Activated T-cell treated with anti-CD3 and anti-CD28 coated beads, Interleukin-2, amount 50 U/mL, for 4 hours (primary cell): ENCODE measurements at places on chromosomes 3 and 15. TPM values are rescaled to one million over a fixed set of nuclear protein-coding genes. Genes with fewer than 3 reads are reported as not detected.

SSUH2 gene
- not detected for total RNA-seq

IMPG2 gene
- total RNA-seq, result 0.05 TPM

ARGFX gene
- total RNA-seq, result not detected

PEX11A gene
- total RNA-seq, result 1.8 TPM

C3orf20 gene
- not detected for total RNA-seq

MYRIP gene
- total RNA-seq, result not detected

FGD5 gene
- not detected for total RNA-seq

LRRC31 gene
- not detected for total RNA-seq

ZDHHC19 gene
- not detected for total RNA-seq

CPNE9 gene
- not detected for total RNA-seq

GNL3 gene
- 330 TPM for total RNA-seq

LRRC2 gene
- 0.13 TPM for total RNA-seq

LMAN1L gene
- total RNA-seq, result 0.40 TPM

CSTA gene
- not detected for total RNA-seq

SLC35G2 gene
- 0.71 TPM for total RNA-seq

CNTN3 gene
- not detected for total RNA-seq

RETNLB gene
- total RNA-seq, result not detected

BFSP2 gene
- not detected for total RNA-seq

RNU5B-1 gene
- not detected for total RNA-seq

CAMK2N2 gene
- total RNA-seq, result 0.35 TPM

ANP32A gene
- total RNA-seq, result 260 TPM

FEZF2 gene
- total RNA-seq, result not detected

TGM4 gene
- total RNA-seq, result not detected

FAM3D gene
- not detected for total RNA-seq

RIOX2 gene
- 61.3 TPM for total RNA-seq

TMIE gene
- 0.16 TPM for total RNA-seq

HYAL1 gene
- 0.24 TPM for total RNA-seq

SPTBN5 gene
- 0.69 TPM for total RNA-seq

SOX14 gene
- total RNA-seq, result not detected

CPLX3 gene
- 0.23 TPM for total RNA-seq

DLL4 gene
- 0.38 TPM for total RNA-seq

TUSC7 gene
- not detected for total RNA-seq

CDHR4 gene
- not detected for total RNA-seq

ARHGAP31 gene
- total RNA-seq, result 22.0 TPM

KLHL6 gene
- total RNA-seq, result 27.9 TPM

CCDC54 gene
- not detected for total RNA-seq

SCG3 gene
- total RNA-seq, result not detected

GP5 gene
- total RNA-seq, result 0.23 TPM

TSEN2 gene
- total RNA-seq, result 35.9 TPM

LRTM1 gene
- total RNA-seq, result not detected

PRICKLE2 gene
- total RNA-seq, result not detected

CYP1A2 gene
- total RNA-seq, result 0.08 TPM

GMNC gene
- not detected for total RNA-seq

NR2F2 gene
- total RNA-seq, result 0.13 TPM

XPC gene
- total RNA-seq, result 20.6 TPM

REC114 gene
- total RNA-seq, result not detected

CLDN18 gene
- 0.18 TPM for total RNA-seq

CXCR6 gene
- 2.6 TPM for total RNA-seq
